ENCODE measurements at places on chromosomes 16 and 17.

GRCh38 chr17:4301066-4301465 lies 37.3 kb upstream of the ANKFY1 start:
- no peak for DNase-seq

DNA sequence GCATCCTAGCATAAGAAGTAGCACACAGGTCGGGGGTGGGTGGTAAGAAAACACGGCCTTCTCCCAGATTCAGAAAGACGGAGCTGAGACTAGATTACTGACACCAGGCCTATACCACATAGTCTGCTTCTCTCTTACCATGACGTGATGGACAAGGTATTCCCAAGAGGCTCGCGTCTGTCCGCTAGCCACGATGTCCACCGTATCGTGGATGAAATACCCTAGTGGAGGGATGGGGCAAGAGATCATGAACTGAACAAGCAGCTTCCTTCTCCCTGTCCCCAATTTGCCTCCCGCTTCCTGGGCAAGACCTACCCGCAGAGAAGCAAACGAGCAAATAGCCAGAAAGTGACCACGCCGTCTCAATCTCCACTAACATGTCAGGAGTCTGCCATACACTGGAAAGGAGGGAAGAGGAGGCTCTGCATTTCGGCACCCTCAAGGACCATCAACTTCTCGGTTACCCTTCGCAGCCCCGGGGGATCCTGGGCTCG lies 820 bp downstream of the TLCD1 start:
- DNase-seq: no peak

DNA sequence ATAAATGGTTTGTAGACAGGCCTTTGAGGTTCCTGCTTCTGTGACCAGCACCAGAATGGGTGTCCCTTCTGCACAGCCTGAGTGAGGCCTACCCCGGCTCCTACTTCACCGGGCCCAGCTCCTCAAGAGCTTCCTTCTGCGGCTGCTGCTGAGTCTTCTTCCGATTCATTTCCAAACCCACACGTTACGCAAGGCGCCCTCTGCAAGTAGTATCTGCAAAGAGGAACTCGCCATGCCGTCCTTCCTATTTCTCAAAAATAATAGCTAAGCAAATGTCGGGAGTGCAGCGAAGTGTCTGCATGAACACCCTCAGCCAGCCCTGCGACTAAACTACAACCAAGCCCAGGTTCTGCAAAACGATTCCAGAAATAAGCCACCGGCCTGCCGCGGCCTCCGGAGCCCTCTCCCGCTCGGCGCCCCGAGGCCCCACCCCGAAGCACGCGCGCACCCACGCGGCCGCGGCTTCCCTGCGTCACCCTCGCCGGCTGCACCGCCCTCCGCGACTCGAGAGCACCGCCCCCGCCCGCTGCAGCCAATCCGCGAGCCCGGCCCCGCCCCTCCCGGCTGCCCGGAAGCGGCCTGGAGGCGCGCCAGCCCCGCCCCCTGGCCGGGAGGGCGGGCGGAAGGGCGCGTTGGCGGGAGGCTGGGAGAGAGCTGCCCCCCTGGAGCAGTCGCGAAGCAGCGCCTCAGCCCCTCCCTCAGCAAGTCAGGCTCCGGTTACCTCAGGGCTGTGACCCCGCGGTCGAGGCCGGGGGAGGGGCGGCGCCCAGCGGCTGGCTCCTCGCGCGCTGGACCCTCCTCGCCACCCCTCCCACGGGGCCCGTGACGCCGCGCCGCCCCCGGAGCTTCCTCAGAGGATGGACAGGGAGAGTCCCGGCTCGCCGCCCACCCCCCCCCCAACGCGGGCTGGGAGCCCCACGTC lies 8.3 kb downstream of the MNT start:
- DNase-seq: peak; percentile 97

DNA sequence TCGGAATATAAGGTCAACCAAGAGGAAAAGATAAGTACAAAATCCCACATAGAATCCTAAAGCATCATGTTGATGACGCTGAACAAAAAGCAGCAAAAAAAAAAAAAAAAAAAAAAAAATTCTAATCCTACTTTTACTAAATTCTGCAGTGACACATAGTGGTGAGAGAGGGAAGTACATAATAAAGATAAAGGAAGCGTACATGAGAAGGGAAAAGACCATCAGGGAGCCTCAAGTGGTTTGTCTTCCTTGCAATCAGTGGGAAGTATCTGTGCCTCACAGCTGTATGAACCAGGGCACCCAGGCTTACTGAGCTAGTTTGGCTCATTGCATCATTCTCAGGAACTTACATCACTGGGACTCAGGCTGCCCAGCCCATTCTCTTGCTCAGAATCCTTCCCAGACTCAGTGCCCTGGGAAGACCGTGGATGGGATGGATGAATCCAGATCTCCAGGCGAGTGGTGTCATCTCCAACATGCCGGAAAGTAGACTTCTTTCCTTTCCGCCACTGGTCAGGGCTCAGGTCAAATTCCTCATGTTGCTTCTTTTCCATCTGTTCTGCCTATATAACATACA lies 21.2 kb downstream of the SMG6 start:
- DNase-seq: peak; percentile 71

GRCh38 chr17:30378241-30378824 lies 394 bp upstream of the CPD start:
- peak; percentile 62 for DNase-seq

DNA sequence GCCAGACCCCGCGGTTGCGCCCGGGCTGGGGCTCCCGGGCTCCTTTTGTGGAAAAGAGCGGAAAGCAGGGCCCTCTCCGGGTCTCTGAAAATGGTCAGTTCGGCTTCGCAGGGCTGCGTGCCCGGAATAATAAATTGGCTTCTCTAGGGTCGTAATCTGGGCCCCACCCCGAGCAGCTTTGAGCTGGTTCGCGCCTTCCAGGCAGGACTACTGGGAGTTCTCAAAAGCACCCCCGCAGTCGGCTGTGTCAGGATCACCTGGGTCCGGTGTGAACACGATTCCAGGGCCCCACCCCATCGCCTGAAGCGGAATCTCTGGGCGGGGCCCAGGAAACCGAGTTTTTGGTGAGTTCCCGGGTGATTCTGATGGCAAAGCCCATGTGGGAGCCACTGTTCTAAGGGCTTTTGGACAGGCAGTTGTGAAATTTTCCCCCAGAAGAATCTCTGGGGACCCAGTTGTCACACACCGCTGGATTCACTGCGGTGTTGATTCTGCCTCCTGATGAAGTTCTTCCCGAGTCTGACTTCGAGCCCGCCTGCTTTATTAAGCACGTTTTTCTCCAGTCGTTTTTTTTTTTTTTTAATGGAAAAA lies 77.0 kb downstream of the MRC2 start:
- DNase-seq: no peak

Measured in CD4-positive, alpha-beta T cell treated with Interleukin-2 at 100 ng/mL for 4 hours (primary cell).